ENCODE measurements at places on chromosomes 7 and 10.

GRCh38 chr10:17431871-17432311, 22.5 kb downstream of the ST8SIA6 start:
- no peak for DNase-seq

- DNase-seq, result no peak
Measured at GRCh38 chr7:116200963-116201362, 9.4 kb upstream of the TES start.

- DNase-seq, result no peak
Measured at GRCh38 chr10:23280419-23281043, 64.1 kb downstream of the C10orf67 start.

GRCh38 chr7:42597300-42597699, 314.6 kb downstream of the C7orf25 start:
- DNase-seq, result no peak

DNA sequence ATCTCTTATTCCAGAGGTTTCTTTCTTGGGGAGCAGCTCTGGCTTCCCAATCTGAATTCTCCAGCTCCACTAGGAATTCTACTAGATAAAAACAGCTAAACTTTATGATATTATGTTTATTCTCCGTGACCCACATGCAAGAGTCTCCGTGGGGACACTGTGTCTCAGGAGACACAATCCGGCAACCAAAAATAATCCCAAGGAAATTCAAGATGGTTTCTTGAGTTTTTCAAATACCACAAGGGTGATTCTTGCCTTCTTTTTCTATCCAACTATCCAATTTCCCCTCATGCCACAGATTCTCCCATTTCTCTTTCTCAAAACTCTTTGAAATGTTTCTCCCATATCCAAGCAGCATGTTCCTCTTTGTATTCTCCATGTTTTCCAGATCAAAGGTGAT, 103.1 kb downstream of the FAS start:
- no peak for DNase-seq

Data from activated CD4-positive, CD25-positive, alpha-beta regulatory T cell treated with anti-CD3 and anti-CD28 coated beads, Interleukin-2, amount 50 U/mL, for 72 hours (primary cell).